ENCODE measurements at places on chromosomes 16 and 17.

- no peak for DNase-seq
Observed at GRCh38 chr17:65902155-65902554, 289.8 kb downstream of the CEP112 start.

DNA sequence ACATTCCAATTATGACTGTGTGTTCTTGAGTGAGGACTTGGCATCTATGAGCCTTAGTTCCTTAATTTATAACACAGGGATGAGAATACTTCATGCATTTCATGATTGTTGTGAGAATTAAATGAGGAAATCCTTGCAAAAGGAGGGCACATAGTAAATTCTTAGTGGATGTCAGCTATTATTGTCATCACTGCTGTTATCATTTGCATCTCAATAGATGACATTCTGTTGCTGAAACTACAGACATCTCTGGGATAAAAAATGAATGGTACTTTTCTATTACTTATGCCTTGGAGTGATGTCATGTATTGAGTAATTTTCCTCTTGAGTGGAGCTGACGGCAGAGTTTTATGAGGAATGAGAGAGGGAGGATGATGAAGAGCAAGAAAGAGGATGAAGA lies 184.4 kb upstream of the CDH11 start:
- DNase-seq: no peak

DNA sequence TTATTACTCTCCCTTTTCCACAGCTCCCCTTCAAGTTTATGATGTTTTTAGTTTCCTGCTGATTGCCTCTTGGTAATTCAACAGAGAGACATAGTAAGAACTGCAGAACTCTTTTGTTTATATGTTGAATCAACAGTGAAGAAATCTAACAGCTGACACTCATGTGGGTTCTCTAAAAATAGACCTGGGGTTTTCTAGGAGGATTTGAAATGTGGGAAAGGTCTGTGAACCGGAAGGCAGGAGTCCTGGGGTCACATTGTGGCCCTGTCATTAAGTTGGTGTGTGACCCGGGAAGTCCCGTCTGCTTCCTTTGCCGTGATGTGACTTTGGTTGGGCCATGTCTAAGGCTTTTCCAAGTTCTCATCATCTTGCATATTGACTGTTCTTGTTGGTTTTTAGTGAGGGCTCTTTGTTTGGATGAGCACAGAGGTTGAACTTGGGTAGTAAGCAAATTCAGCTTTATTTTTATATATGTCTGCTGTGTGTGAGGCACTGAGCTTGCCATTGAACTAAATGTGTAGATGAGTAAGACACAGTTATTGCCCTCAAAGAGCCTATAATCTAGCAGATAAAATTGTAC lies 48.5 kb upstream of the HS3ST3A1 start:
- DNase-seq: no peak

DNA sequence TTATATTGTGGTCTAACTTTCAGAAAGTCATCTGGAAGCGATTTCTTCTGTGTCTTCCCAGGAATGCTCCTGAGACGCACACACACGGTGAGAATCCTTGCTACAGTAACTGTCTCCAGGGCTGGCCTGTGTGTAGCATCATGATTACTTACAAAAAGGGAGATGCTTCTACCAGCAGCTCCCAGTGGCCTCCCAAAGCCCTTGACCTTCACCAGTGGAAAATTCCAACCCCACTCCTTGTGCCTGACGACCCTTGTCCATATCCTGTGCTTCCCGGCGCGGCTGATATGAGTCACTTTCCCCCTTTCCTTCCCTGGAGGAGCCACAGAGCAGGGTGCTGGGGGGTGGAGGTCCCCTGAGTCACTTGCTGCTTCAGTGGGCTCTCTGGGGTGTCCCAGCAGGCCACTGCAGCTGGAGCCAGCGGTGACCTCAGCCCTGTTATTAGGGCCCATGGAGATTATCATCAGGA lies 22.1 kb upstream of the NAT9 start:
- no peak for DNase-seq

DNA sequence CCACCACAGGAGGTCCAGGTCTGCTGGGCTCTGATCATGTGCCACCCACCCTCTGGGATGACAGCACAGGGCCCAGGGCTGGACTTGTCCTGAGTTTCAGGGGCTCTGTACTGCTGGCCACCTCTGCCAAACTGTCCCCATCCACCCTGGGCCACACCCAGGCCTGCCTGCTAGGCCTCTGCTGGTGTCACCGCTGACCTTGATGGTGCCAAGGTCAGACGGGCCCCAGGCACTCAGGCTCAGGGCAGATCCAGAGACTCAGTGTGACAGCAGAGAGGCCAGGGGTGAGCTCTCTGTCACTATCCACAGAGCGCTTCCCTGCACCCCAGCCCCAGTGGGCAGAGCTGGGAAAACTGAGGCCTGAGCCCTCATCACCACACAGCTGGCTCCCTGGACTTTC lies 75.6 kb downstream of the RMI2 start:
- DNase-seq: no peak

DNA sequence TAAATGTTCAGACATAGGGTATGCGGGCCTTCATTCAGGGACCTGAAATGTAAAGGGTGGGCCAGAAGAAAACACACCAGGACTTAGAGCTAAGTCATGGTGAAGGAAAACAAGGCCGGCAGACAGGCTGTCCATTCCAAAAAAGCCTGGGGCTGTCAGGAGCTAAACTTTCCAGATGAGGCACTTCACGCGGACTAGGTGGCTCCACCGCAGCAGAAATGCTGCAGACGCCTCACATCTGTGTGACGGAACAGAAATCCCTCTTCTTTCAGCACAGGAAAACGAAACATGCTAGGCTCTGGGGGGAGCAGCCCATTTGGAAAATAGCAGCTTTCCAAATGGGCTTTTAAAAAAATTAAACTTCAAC lies 88.7 kb downstream of the HS3ST3A1 start:
- DNase-seq: no peak

- no peak for DNase-seq
Observed at GRCh38 chr17:42642336-42642735, 16.7 kb upstream of the TUBG2 start.

DNA sequence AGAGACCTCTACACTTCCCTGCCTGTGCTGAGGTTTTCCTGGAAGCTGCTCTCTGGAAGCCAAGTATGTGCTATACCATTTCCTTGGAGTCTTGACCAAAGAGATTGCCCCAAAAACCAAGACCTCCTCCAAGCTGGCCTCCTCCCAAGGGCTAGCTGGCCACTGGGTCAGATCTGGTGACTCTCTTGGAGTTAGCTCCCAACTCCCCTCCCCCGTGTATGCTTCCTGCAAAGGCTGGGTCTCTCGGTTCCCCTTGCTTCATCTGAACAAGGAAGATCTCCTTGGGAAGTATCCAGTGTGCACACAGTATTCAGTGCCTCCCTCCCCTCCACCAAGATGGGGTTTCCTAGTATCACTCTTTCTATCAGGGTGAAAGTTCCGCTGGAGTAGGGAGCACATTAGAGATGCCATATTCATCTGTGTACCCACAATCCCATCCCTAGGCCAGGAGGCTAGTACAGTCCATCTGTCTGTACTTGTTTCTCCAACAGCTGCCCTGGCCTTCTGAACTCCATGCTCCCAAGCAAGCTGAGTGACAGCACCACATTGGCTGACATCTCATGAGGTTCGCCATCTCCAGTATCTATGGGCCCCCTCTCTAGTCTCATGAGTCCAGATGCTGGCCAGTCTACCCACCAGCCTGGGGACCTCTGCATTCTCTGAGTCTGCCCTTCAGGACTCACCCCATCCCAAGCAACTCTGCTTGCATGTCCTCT lies 3.2 kb downstream of the GAS7 start:
- no peak for DNase-seq

DNA sequence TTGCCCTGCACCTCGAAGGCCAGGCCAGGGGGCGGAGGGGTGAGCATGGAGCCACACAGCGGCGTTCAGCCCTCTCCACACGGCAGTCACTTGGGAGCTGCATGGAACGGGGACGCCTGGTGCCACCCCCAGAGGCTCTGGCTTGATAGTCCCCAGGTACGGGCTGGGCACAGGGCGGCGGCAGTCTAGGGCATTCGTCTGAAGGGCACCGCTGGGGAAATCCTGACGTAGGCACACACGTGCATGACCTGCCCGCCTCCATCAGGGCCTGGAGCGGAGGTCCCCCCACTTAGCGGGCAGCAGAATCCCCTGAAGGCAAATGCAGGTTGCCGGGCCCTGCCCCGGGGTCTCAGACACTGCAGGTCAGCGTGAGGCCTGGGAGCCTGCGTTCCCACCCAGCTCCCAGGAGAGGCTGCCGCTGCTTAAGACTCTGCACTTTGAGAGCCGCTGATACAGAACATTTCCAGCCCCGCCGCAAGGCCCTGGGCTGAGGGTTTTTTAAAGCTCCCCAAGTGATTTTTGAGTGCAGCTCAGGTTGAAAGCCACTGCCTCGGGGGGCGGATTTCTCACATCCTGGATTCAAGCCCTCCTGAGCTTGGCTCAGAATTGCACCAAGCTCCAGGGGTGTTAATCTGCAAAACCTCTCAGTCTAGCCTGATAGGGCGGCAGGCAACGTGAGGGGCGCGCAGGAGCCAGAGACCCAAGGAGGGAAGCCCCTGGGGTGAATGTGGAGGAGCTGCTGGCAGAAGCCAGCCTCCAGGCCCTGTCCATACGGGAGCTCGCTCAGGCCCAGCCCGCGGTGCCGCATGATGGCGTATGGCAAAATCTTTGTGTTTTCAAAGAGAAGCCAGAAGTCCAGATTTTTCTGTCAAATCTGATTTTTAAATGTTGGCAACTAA lies 182.3 kb upstream of the GSE1 start:
- DNase-seq: no peak

DNA sequence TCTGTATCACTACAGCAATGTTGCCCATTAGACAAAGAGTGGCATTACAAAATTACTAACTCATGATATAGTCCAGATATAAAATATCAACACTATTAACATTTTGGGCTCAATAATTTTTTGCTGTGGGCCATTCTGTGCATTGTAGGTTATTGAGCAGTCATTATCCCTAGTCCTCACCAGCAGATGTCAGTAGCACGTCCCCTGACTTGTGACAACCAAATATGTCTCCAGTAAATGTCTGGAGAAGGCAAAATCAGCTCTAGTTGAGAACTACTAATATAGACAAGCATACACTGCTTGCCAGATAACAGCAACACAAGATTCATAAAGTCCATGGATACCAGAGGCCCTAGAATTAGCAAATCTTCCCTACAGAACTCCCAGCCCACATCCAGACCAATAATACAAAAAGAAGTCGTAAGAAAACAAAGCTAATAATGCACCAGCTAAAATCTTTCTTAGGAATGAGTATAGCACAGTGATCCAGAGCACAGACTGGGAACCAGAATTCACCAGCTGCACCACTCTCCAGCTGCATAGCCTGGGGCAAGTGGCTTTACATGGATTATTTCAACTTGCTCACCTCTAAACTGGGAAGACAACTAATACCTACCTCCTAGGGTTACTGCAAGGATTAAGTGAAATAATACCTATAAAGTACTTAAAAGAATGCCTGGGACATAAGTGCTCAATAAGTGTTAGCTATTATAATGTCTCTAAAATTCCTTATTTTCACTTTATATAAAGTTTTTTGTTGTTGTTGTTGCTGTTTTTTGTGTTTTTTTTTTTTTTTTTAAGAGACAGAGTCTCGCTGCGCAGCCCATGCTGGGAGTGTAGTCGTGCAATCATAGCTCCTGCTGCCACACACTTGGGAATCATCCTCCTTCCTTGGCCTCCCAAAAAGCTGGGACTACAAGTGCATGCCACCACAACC lies 23.7 kb downstream of the HELZ start:
- no peak for DNase-seq

DNA sequence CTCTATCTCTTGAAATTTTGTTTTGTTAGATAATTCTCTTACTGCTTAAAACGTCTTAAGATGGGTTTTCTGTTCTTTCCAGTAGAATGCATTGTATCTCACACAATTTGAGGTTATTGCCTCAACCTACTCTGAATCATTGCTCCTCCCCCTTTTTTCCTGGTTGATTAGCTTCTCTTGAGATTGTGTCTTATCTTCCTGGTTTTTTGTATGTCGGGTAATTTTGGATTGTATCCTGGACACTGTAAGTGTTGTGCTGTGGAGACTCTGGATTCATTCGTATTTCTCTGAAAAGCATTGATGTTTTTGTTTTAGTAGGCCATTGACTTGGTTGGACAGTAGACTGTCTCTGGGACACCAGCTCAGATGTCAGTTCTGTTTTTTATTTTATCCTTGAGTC lies 26.1 kb downstream of the PRKCB start:
- DNase-seq: no peak

- no peak for DNase-seq
Observed at GRCh38 chr17:19641687-19642372, 6.7 kb upstream of the ALDH3A2 start.

DNA sequence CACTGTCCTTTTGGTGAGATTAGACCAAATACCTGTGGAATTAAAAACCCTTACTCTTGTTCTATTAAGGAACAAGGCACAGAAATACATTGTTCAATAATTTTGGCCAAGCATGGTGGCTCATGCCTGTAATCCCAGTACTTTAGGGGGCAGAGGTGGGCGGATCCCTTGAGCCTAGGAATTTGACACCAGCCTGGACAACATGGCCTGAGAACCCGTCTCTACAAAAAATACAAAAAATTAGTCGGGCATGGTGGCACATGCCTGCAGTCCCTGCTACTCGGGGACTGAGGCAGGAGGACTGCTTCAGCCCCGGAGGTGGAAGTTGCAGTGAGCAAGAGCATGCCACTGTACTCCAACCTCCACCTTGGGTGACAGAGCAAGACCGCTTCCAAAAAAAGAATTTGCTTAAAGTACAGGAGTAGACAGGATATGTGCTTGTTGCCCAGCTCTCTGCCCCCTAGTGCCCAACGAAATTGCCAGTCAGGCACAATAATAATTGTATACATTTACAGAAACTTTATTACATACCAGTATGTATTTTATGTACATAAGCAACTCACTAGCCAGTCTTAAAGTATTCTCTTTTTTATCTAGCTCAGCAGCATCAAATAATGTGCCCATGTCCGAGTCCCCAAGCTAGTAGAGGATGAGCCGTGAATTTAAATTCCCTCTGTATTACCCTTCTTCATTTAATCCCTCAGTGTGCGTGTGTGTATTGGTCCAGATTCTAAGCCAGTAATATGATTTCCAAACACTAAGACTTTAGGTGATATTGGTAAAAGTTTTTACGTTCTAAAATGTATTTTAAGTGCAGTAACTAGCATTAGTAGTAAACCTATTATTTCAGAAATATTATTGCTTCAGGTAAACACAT lies 1.4 kb downstream of the THUMPD1 start:
- no peak for DNase-seq

GRCh38 chr16:78706637-78707036 lies 607.2 kb downstream of the WWOX start:
- no peak for DNase-seq

DNA sequence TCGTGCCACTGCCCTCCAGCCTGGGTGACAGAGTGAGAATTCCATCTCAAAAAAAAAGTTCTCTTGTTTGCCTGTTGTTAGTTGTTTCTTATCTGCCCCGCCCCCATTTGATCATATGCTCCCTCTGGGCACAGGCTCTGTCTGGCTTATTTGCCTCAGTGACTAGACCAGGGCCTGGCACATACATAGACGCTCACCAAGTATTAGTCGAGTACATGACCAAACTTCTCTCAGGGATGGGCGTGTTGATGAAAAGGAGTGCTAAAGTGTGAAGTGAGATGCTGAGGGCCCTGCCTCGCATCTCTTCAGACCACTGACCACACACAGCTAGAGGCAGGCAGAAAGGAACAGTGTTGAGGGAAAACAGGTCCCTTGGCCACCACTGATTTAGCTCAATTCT lies 3.3 kb upstream of the HELZ start:
- no peak for DNase-seq

- no peak for DNase-seq
Observed at GRCh38 chr17:31556969-31557645, 165.6 kb downstream of the RAB11FIP4 start.

GRCh38 chr16:4677390-4677789 lies 16.0 kb upstream of the NUDT16L1 start:
- no peak for DNase-seq

- no peak for DNase-seq
Observed at GRCh38 chr16:75754141-75754540, 27.9 kb upstream of the CPHXL start.

GRCh38 chr17:80424261-80424660 lies 9.3 kb downstream of the ENDOV start:
- DNase-seq: no peak
